ENCODE measurements at places on chromosomes 7 and 10.

GRCh38 chr7:39428221-39428620, 138.0 kb upstream of the YAE1 start:
- no peak for DNase-seq

- DNase-seq = no peak
Observed at GRCh38 chr10:251982-252582, 116.8 kb downstream of the ZMYND11 start.

- no peak for DNase-seq
Observed at GRCh38 chr10:86951184-86951761, 6.1 kb downstream of the MMRN2 start.

GRCh38 chr7:142420554-142421362, 162.9 kb upstream of the PRSS58 start:
- DNase-seq = no peak

DNA sequence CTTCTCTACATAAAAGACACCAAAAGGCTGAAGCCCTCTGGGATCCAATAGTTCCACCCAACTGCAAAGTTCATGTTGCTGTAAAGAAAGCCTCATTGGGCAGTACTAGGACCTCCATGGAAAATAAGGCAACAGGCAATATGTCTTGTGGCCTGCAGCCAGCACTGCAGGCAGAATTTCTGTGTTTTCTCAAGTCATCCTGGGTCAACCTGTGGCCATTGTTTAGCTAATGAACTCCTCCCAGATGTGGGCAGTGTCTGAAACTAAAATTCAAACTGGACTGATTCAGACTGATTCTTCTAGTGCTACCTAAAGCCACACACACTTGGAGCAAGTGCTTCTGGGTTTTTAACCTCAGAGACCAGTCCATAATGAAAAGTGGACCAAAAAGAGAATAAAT, 141.5 kb downstream of the PPP1R17 start:
- DNase-seq = no peak

DNA sequence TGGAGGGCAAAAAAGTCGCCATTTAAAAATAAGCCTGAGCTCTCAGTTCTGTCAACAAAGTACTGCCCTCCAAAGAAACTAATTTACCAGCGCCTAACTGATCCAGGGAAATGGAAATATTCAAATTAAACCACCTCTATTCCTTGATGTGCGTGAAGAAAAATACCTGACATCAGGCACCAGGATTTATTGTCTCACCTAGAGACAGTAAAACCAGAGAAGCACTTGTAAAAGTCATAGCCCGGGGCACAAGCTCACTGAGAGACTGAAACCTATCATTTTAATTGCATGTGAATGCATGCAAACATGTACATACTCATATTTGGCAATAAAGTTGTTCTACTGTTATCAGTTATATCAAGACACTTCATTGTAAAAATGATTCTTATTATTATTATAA, 147.3 kb upstream of the VSTM2A start:
- DNase-seq = no peak

DNA sequence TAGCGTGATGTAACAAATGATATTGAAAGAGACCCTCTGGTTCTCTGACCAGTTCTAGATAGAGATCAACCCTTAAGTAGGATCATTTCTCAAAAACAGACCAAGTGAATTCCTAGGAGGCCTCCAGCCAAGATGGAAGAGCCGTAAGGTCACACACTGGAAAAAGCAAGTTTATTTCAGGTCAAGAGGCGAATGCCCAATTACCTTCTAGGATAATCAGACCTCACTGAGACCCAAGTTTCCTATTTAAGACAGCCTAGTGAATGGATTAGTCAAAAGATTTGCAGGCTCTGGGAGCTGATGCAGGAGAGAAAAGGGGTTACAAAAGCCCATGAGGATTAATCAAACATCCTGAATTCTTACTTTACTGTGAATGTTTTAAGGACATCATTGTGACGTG, 486.1 kb upstream of the NRP1 start:
- no peak for DNase-seq

DNA sequence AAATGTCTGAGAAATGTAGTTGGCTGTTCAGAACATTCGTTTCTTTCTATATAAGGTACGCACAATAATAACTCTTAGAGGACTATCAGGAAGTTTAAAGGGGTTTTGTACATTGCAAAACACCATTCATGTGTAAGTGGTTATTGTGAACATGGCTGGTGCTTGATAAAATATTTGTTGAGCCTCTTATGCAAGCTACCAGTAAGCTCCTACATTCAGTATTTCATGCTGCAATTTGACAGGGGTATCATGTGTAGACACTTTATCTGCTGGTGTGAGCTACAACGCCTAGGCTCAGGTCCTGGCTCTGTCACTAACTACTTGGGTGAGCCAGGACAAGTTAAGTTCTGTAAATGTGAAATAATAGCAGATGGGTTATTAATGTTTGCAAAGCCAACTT, 75.5 kb downstream of the MAP3K8 start:
- DNase-seq = no peak

- no peak for DNase-seq
Observed at GRCh38 chr7:19215412-19215811, 70.2 kb upstream of the FERD3L start.

- DNase-seq = no peak
Observed at GRCh38 chr10:971150-971542, 17.1 kb upstream of the GTPBP4 start.

GRCh38 chr10:119136084-119136483, 29.4 kb downstream of the SFXN4 start:
- DNase-seq = no peak

GRCh38 chr10:24722131-24722675, 1.5 kb downstream of the ARHGAP21 start:
- no peak for DNase-seq

DNA sequence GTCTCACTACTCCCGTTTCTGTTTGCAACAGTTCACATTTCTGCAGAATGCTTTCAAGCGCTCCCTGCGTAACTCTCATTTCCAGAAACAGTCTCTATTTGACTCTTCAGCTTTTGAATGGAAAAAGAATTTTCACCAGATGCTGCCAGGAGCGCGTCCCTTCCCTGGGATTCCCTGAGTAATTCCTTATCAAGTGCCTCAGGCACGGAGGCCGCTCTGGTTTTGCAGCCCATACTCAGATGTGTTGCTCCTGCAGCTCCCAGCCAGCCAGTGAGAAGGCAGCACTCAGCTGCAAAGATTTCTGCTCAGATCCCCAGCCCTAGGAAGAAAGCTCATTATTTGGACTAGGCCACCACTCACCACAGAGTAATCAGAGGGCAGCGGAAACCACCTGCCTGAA, 161.1 kb upstream of the CHST15 start:
- no peak for DNase-seq

Data from CD4-positive, alpha-beta T cell treated with Interleukin-10 for 1 hour (primary cell).